ENCODE measurements at places on chromosomes 3 and 15. TPM values are rescaled to one million over a fixed set of nuclear protein-coding genes. Genes with fewer than 3 reads are reported as not detected.

The CEP19 gene
- total RNA-seq = 2.5 TPM

The PLSCR5 gene
- total RNA-seq = not detected

The TMCO5A gene
- total RNA-seq = not detected

The LYSMD4 gene
- 3.6 TPM for total RNA-seq

The ZPLD1 gene
- total RNA-seq = not detected

The ANKRD63 gene
- 0.63 TPM for total RNA-seq

The LRRC31 gene
- total RNA-seq = not detected

The FBXO40 gene
- total RNA-seq = not detected

The ATP13A4 gene
- not detected for total RNA-seq

The TSPAN3 gene
- total RNA-seq = 181 TPM

The LTK gene
- total RNA-seq = 0.57 TPM

The RBMS3 gene
- total RNA-seq = 23.2 TPM

The RNF7 gene
- total RNA-seq = 230 TPM

The KCNMB2 gene
- 0.06 TPM for total RNA-seq

The CCK gene
- 0.42 TPM for total RNA-seq

The IGDCC3 gene
- not detected for total RNA-seq

The NLGN1 gene
- total RNA-seq = 6.0 TPM

The SOX14 gene
- not detected for total RNA-seq

The FOXB1 gene
- total RNA-seq = 0.06 TPM

The SNX22 gene
- not detected for total RNA-seq

The DPPA2 gene
- 0.68 TPM for total RNA-seq

The SLC2A2 gene
- not detected for total RNA-seq

The CCDC39 gene
- not detected for total RNA-seq

The SERP1 gene
- total RNA-seq = 487 TPM

The ITIH1 gene
- total RNA-seq = not detected

The SECISBP2L gene
- 10.9 TPM for total RNA-seq

The COPB2 gene
- total RNA-seq = 156 TPM

The CHRM5 gene
- total RNA-seq = 0.36 TPM

The COLQ gene
- 0.29 TPM for total RNA-seq

The IQCB1 gene
- total RNA-seq = 31.0 TPM

The SCAMP5 gene
- 1.8 TPM for total RNA-seq

The GOLGA6L10 gene
- total RNA-seq = 0.74 TPM

The IMPG2 gene
- 0.21 TPM for total RNA-seq

The ACTC1 gene
- not detected for total RNA-seq

The IGF2BP2 gene
- 44.6 TPM for total RNA-seq
